ENCODE measurements at places on chromosomes 5 and 9. TPM values are rescaled to one million over a fixed set of nuclear protein-coding genes. Genes with fewer than 3 reads are reported as not detected.

Gene NXNL2
- 0.32 TPM for total RNA-seq

- H3K27me3 ChIP-seq, result no peaks in the 10 kb centered on the region
- no peak for DNase-seq
- peaks cover 12% of the 10 kb centered on the region for H3K4me1 ChIP-seq
- H3K27ac ChIP-seq, result no peak overlapping the region
Measured at GRCh38 chr5:129672006-129672405, 75.9 kb upstream of the MINAR2 start.

GRCh38 chr9:109619310-109619709, 121.2 kb upstream of the PTPN3 start:
- DNase-seq, result no peak
- peaks cover 69% of the 10 kb centered on the region for H3K27me3 ChIP-seq
- no peaks in the 10 kb centered on the region for H3K4me1 ChIP-seq
- no peak overlapping the region for H3K27ac ChIP-seq
- H3K36me3 ChIP-seq, result no peaks in the 10 kb centered on the region
- no peak overlapping the region for H3K4me3 ChIP-seq

Gene CCDC187
- total RNA-seq, result not detected

GRCh38 chr9:114480746-114481435, 24.4 kb downstream of the WHRN start:
- no peak overlapping the region for H3K27ac ChIP-seq
- no peaks in the 10 kb centered on the region for H3K4me1 ChIP-seq
- no peak for DNase-seq
- H3K27me3 ChIP-seq, result no peaks in the 10 kb centered on the region

Gene GBGT1
- total RNA-seq, result 4.1 TPM

- no peaks in the 10 kb centered on the region for H3K27me3 ChIP-seq
- no peak overlapping the region for H3K4me3 ChIP-seq
- no peaks in the 10 kb centered on the region for H3K4me1 ChIP-seq
- DNase-seq, result no peak
- no peak overlapping the region for H3K27ac ChIP-seq
- no peaks in the 10 kb centered on the region for H3K36me3 ChIP-seq
Measured at GRCh38 chr5:56575821-56576220, 239.5 kb upstream of the MAP3K1 start.

DNA sequence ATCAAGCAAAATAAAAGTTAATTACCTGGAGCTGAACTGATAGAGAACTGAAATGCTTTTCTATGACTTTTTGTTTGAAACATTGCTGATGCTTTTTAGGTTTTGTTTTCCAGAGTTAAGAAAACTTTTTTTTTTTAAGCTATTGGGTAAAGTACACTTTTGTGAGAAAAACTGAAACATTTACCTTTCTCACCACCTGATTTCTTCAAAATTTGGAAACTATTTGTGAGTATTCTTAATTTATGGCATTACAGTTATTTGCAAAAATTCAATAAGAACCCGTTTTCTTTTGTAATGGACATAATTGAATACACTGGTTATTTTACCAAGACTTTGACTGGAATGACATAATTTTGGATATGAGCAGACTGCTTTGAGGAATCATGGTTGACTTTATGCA, 6.6 kb downstream of the C9orf153 start:
- no peak overlapping the region for H3K4me3 ChIP-seq
- H3K4me1 ChIP-seq, result peaks cover under 1% of the 10 kb centered on the region

DNA sequence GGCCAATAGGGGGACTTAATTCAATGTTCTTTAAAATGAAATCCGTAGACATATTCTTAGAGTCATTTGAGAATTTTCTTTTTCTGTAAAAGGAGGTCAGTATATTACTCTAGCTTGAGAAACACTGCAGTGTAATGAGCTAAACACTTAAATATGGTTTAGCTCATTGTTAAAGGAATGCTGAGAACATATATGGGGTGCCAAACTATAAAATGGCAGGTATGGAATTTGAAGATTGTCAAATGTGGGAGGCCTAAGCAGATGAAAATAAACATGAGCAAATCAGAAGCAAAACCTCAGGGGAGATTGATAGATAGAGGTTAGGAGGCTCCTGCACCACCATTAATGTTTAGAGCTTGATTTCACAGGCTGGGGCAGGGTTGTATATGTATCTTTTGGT, 57.9 kb downstream of the STX17 start:
- H3K27me3 ChIP-seq, result no peaks in the 10 kb centered on the region
- peaks cover 6% of the 10 kb centered on the region for H3K4me1 ChIP-seq
- no peak overlapping the region for H3K27ac ChIP-seq

Data from osteocyte (in vitro differentiated cells).